Stimulated activated CD8-positive, alpha-beta memory T cell treated with anti-CD3 and anti-CD28 coated beads, Interleukin-12 subunit alpha, Interleukin-12 subunit beta, amount 100 ng/mL, for 4 hours (primary cell): ENCODE measurements at places on chromosomes 1 and 21.
A peak's percentile ranks its signal among the peaks of the same experiment; 100 is the strongest.

- peak; percentile 77 for DNase-seq
Measured at GRCh38 chr1:117366177-117367045, 838 bp upstream of the MAN1A2 start.

DNA sequence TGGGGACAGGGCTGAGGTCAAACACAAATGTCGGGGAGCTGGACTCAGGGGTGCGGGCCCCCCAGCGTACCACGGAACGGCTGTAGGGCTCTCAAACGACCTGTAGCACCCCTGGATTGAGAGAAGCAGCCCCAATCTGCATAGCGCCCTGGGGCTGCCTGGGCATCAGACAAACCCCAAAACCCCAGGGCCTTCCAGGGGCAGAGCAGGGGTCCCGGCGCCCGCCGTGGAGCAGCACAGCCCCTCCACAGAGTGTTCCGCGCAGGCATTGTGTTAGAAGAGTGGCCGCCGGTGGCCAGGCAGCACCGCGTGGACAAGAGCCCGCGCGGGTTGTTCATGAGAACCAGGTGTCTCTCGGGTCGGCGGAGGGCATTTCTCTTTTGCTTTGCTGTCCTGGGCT is 64.2 kb upstream of the ARHGEF16 start:
- no peak for DNase-seq

- no peak for DNase-seq
Measured at GRCh38 chr1:60458111-60458510, 384.5 kb upstream of the C1orf87 start.

- DNase-seq, result no peak
Measured at GRCh38 chr1:81799939-81800694, 617 bp upstream of the ADGRL2 start.

DNA sequence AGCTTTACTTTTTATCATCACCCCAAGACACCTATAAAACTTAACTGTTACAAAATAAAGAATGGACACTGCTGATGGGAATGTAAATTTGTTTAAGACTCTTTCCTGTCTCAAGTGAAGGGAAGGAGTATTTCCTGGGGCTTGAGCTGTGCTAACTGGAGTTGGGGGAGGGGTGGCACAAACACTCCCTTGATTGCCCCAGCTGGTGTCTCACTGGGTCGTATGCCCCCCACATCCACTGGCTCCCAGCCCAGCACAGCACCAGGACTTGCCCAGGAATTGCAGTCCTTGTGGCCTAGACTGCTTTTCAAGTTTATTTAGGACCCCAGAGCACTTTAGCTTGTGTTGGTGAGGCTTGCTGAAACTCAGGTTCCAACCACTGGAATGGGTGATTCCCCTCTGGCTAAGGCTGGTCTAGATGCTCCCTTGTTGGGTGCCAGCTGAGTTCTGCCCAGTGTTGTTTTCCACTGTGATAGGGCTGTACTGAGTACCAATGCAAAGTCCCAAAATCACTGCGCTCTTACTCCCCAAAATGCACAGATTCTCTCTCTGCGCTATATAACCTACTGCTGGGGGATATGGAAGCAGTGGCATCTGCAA is 49.1 kb upstream of the DR1 start:
- DNase-seq, result no peak

GRCh38 chr1:158179301-158180041 is 1.2 kb upstream of the CD1D start:
- no peak for DNase-seq

GRCh38 chr1:156623946-156624813 is 5.0 kb downstream of the HAPLN2 start:
- peak; percentile 23 for DNase-seq

DNA sequence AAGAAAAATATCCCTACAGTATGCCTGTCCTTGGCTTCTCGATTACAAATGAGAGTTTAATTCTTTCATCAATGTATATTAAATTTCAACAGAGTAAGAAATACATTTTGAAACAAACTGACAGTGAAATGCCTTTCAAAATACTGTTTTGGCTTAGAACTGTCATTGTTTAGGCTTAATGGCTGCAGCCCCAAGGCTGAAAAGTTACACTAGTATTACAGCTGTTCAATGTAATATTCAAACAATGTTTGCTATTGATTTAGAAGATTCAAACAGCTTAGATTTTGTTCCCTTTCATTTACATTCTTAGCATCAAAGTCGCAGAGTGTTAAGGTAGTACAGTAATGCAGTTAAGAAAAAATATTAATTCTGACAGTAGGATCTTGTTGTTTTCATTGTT is 882.9 kb upstream of the ADGRL2 start:
- DNase-seq, result no peak

DNA sequence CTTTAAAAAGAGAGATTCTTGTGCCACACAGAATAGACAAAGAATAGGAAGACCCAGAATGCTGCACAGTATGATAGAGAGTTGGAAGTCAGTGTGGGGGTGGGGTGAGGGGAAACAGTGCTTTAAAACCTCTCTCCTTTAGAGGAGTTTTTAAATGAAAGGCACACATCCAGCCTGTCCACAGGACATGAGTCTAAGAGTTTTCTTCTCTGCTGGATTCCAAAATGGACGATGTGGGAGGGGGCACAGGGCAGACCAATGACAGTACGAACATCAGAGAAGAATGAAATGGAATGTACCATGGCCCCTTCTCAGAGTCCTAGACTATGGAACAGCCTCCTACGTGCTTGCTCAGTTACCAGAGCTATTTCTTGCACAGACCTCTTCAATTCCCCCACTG is 458.2 kb upstream of the DAB1 start:
- DNase-seq, result no peak

GRCh38 chr1:165381745-165382505 is 25.4 kb upstream of the LMX1A start:
- no peak for DNase-seq

DNA sequence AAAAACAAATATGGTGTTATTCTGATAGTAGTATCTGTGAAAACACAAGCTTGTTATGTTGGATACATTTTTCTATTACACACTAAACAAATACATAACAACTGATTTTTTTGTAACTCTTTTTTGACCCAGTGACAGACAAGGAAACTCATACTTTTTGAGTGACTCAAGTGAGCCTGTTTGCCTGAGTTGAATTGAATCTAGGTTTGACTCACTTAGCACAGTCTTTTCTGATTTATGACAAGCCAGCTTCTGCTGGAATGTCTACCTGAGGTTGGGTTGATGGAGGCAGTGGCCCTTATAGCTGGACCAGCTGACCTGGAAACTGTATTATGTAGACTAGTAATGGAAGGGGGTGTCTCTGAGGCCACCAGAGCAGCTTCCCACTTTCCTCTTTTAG is 4.2 kb upstream of the CLCA4 start:
- DNase-seq, result no peak

GRCh38 chr1:34470401-34470800 is 284.4 kb upstream of the GJB5 start:
- no peak for DNase-seq

DNA sequence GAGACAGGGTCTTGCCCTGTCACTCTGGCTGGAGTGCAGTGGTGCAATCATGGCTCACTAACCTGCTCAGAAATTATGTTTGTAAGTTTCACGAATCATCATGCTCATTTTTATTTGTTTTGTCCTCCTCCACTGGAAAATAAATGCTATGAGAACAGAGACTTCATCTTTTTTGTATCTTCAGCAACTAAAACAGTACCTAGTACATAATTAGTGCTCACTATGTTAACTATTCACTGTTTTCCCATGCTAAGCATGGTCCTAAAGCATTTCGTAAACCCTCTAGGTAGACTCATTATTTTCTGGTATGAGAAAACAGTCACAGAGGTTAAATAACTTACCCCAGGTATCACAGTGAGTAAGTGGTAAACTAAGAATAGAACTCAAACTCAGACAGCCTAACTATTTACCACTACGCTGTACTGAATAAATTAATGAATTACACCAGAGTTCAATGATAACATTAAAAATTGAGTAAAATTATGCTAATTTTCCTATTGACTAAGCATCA is 118.4 kb downstream of the RERE start:
- no peak for DNase-seq

DNA sequence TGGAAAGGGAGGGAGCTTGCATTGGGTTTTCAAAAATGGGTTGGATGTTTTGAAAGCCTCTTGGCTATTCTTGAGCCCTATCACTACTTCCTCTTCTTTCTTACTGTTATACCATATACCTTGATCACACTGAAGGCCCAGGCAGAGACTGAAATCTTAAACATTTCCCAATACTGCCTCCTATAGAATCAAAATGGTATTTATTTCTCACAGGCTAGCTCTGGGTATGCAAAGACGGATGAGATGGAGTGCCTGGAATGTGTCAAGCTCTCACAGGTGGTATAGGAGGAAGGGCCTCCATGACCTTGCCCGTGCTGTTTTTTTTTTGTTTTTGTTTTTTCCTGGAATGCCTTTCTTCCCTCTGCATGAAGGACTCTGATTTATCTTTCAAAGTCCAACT is 268.4 kb upstream of the USP24 start:
- no peak for DNase-seq

GRCh38 chr1:40739455-40740008 is 44.1 kb upstream of the KCNQ4 start:
- no peak for DNase-seq

- DNase-seq, result no peak
Measured at GRCh38 chr1:59046134-59046533, 250.8 kb upstream of the FGGY start.

GRCh38 chr1:51302746-51303145 is 27.6 kb downstream of the TTC39A start:
- DNase-seq, result no peak

DNA sequence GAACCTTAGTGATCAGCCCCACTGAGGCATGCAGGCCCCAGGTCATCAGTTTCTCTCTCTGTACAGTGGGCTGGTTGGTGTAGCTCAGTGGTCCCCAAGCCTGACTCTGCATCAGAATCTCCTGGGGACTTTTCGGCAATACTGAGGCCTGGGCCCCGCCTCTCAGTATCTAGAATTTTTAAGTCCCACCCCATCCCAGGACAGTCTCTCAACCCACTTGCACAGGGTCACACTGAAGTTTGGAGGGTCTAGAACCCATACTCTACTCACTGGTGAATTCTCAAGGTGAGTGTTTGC is 216.4 kb downstream of the MATN1 start:
- DNase-seq, result no peak

DNA sequence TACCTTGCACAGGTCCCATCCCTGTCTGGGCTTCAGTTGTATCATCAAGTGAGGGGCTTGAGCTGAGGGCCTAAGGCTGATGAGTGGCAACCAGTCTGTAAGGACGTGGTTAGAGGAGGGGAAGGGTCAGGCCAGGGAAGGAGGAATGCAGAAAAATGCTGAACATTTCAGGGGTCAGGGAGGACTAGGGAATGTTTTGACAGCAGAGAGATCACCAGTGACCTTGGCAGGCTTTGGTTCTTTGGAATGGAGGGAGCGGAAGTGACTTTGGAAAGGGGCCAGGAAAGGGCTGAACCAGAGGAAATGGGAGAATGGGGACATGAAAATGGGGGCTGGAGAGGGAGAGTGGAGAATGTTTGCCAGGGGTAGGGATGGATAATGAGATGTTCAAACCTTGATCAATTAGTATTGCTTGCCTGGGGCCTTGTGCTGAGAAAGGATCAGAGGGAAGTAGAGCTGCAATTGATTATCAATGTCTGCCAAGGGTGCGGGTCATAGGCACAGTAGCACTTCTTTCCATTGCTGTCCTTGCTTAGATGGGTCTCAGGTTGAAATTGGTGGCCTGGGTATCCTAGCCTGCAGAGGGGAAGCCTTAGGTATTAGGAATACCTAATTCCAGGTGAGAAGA is 7.4 kb downstream of the LDLRAP1 start:
- DNase-seq, result no peak

DNA sequence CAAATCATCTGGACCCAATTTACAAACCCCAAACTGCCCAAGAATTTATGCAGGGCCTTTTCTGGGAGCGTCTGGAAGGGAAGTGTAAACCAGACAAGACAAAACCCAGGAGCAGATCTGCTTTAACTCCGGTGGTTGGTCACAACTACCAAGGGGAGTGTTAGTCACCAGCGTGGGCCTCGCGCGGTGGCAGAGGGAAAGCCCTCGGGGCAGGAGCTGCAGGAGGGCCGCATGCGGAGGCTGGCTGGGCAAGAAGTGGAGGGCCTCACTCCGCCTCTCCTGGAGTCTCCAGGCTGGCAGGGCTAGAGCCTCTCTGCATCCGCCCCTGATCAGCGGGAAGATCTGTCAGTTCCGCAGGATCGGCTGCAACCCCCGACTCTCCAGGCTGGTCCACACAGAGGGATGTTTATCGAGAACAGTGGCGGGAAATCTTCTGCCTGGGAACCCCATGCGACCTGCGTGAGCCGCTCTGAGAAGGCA is 2.0 kb downstream of the COL24A1 start:
- DNase-seq, result no peak

- no peak for DNase-seq
Measured at GRCh38 chr1:18876210-18876609, 16.8 kb upstream of the TAS1R2 start.

DNA sequence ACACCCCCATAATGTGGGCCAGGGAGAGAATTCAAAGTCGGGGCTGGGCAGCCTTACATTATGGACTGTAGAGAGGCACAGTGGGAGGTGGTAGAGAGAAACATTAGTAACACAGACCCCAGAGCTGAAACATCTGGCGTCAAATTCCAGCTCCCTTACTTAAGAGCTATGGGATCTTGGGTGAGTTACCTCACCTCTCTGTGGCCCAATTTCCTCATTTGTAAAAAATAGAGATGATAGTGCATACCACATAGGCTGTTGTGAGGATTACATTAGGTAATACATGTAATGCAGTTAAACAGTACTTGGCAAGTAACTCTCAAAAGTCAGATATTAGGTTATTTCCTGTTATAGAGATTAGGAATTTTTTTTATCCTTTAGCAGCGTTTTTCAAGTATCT is 160.5 kb upstream of the KIAA0040 start:
- no peak for DNase-seq

GRCh38 chr1:1013105-1013921 is at the start of gene ISG15:
Gene ISG15 (plus strand): TSS chr1:1013497. CDS start chr1:1013574, 77 bp downstream.
- peak; percentile 83 for DNase-seq

DNA sequence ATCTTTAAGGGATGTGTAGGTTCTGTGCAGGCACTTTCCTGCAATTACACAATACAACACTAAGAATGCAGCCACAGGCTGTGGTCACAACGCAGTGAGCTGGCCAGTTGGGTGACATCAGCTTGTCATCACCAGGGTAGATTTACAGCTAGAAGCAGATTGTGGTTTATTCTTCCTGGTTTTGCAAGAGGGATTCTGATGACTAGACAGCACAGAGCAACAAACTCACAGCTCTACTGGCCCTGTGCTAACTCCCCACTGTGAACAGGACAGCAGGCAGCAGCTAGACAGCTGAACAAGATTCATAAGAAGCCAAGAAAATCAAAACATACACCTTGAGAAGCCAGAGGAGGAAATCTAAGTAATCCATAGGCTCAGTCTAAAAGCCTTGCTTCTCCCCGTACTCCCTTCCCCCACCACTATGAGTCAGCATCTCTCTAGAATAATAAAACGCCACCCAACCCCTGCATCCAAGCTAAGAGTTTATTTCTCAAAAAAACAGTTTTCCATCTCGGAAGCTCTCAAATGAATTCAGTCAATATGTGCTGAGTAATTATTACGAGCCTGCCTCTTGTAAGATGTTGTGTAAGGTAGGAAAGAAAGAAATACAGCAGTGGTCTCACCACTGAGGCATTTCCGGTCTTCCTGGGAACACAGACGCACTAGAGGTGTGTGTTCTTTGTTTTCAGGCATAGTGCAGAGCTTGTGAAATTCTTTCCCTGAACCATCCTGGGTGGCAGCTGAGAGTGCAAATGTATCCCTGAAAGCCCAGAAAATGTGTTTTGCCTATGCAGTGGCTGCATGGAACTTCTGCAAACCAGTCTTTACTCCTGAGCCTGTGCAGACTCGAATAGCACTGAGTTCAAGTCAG is 162.8 kb downstream of the NTPCR start:
- DNase-seq, result no peak
